Tongue (tissue), 3 donors: ENCODE measurements at places on chromosomes 13 and 19. TPM values are rescaled to one million over a fixed set of nuclear protein-coding genes. Genes with fewer than 3 reads are reported as not detected.

WBP4 gene
- 19.0 TPM for total RNA-seq

MEDAG gene
- 4.1 TPM for total RNA-seq

ARHGEF1 gene
- 30.7 TPM for total RNA-seq

TMPRSS9 gene
- 0.31 TPM for total RNA-seq

LCP1 gene
- 19.5 TPM for total RNA-seq

ATP8B3 gene
- 1.9 TPM for total RNA-seq

OR7C1 gene
- total RNA-seq = 0.31 TPM

FGF21 gene
- total RNA-seq = not detected

LIM2 gene
- total RNA-seq = not detected
